Trophoblast cell (in vitro differentiated cells and primary cell): ENCODE measurements at places on chromosomes 7 and 10.

DNA sequence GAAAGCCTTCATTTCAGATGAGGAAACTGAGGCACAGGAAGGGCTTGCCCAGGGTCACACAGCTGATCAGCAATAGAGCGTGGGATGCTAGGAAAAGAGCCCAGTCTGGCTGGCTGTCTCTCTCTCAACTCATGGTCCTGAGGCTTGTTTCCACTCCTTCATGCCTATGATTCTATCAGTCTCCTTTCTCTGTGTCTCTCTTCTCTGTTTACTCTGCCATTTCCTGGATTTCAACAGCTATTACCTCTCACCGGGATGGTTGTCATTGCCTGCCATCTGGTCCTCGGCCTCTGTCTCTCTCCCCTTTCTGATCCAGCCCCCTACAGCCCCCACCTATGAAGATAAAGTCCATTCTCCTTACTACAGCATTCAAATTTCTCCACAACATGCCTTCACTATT, 93.3 kb upstream of the AGBL3 start:
- DNase-seq = no peak

DNA sequence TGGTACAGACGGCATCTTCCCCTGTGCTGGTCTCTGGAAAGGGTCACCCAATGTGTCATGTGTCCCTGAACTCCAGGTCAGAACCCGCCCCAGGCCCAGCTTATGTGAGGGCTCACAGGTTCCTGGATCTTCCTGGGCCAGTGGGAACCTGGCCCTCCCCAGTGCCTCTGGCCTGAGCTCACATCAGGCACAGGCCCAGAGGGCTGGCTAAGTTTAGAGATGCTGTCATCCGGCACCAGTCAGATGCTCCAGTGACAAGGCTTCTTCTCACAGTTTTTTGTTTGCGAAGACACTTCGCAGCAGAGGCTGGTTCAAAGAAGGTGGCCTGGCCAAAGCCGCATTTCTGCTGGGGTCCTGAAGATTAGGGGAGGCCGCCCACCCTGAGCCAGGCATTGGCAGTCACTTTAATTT, 11.8 kb downstream of the CAMK2B start:
- DNase-seq = no peak

GRCh38 chr7:41187322-41187721, 515.6 kb downstream of the INHBA start:
- peak; percentile 87 for DNase-seq

- DNase-seq = no peak
These were observed 351.4 kb downstream of the ABCA13 start for GRCh38 chr7:48522692-48523091.

GRCh38 chr10:102850025-102850518, 4.0 kb upstream of the BORCS7 start:
- DNase-seq = peak; percentile 42

DNA sequence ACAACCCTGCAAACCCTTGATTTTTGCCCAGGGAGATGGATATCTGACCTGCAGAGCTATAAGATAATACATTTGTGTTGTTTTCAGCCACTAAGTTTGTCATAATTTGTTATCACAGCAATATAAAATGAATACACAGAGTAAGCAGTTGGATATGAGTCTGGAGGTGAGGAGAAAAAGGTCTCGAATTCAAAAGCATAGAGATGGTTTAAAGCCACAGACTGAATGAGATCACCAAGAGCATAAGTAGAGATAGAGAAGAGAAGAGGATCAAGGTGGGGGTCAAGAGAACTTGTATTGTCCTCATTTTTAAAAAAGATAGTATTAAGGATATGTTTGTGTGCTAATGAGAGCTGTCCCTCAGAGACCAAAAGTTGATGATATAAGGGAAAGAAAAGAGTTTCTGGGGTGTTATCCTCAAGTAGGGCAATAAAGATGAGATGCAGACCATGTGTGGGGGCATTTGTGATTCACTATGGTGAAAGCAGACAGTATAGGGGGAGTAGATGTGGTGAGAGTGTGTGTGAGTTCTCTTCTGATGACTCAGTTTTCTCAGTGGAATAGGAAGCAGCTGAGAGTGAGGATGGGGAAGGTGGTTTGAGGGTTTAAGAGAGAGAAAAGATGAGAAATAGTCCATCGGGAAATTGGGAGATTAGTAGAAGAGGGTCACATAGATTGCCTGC, 25.8 kb upstream of the PCGF5 start:
- DNase-seq = no peak

DNA sequence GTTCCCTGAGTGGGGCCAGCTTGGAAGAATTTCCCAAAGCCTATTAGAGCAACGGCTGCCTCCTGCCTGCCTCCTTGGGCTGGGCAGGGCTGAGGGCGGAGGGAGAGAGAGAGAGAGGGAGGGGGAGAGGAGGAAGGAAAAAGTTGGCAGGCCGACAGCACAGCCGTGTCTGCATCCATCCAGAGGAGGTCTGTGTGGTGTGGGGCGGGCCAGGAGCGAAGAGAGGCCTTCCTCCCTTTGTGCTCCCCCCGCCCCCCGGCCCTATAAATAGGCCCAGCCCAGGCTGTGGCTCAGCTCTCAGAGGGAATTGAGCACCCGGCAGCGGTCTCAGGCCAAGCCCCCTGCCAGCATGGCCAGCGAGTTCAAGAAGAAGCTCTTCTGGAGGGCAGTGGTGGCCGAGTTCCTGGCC, at the start of gene AQP1:
AQP1 (plus strand) TSS at position 293 of the 409 bp plus-strand sequence; CDS start at position 350, 57 bp downstream.
- no peak for DNase-seq

GRCh38 chr10:99531696-99532593, 797 bp upstream of the NKX2-3 start:
- DNase-seq = no peak

DNA sequence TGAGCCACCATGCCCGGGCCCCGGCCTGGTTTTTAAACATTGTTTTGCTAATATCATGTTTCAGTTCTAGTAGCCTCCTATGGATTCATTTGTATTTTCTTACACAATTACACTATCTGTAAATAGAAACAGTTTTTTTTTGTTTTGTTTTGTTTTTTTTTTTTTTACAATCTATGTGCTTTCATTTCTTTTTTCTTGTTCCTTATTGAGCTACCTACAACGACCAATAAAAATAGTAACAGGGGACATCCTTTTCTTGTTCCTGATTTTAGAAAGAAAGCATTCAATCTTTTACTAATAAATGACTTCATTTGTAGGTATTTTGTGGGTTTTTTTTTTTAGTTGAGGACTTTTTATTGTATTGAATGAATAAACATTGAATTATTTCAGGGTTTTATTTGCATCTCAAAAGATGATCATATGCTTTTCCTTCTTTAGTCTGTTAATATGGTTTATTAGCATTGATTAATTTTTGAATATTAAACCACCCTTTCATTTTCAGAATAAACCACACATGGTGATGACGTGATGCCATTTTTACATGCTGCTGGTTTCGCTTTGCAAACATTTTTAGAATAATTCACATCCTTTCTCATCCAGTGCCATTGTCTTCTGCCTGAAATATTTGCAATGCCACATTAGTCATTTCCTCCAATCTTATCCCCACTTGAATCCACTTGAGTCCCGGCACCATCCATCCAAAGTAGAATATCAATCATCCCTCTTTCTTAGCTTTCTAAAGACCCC, 18.1 kb upstream of the AKR1E2 start:
- DNase-seq = peak; percentile 48

DNA sequence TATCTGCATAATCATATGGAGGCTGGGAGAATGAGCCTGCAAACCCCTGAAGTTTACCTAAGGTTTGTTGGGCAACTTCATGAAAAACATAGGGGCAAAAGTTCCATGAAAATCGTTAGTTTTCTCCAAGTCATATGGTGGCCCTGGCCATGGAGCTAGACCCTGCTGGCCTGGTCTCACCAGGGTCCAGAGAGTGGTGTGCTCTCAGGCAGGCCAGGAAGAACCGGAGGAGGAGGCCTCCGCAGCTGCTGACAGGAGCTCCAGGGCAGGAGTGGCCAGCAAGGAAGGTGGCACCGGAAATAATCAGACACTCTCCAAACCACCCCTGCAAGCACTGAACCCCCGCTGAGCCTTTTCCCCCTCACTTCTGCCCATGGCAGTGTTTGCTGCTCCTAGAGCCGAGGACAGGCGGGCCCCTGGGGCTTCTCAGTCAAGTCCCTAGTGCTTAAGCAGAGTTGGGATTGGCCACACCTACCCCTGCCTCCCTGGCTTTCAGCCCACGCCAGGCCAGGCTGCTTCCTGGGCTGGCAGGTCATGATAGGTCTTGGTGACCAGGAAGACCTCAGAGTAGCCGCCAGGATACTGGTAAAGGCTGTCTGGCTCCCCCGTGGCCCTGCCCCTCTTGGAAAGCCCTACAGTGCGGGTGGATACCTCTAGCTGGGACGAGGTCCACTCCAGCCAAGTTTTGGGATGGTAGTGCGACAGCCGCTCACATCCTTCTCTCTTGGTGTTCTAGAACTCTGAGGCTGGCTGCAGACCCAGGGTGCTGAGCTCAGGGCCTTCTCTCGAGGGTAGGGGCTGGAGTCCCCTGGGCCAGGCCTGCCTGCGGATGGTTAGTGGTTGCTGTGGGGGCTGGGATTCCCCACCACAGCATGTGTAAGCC, 242.8 kb downstream of the MGMT start:
- DNase-seq = no peak

DNA sequence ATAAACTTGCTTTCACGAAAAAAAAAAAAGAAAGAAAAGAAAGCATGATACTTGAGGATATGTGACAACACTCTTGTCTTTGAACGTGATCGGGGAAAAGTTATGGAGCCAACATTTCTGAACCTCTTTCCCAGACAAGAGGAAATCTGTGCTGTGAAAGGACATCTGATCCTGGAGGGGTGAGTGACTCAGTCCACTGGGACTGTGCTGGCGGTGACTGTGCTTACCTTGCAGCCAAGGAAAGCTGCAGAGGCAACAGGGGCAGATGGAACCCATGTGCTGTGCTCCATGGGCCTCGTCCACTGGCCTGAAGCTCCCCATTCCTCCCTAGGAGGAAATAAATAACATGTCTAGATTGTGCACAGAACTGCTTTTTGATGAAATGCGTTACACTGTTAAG, 116.5 kb upstream of the RAB11FIP2 start:
- DNase-seq = no peak

DNA sequence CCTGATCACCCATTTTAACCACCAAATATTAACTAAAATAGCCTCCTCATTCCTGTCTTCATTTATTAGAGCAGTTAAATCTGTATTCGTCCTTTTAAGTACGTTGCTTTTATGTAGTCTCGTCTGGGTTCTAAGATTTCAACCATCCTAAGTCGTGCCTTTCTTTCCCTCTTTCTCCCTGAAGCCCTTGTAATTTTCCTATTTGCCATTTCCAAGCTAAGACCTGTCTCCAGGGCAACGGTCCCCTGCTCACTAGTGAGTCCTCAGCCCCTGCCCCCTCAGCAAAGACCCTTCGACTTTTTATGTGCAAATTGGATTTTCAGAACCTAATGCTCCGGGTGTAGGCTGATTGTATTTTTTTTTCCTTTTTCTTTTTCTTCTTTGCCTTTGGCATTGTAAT, 16.1 kb upstream of the MEST start:
- DNase-seq = no peak

DNA sequence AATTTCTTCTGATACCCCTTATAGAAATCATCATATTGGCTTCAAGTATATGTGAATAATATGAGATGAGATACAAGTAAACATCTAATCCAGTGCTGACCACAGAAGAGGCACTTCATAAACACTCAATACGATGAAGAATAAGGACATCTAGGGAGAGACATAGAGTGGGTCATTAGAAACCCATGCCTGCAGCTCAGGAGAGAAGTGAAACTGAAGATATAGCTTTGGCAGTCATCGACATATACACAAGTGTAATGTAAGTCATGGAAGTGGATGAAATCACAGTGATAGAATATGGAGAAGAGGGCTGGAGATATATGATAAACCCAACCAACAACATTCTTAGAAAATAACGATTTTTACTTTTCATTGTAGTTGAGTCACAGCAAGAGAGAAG, 665.0 kb downstream of the PARD3 start:
- DNase-seq = no peak

DNA sequence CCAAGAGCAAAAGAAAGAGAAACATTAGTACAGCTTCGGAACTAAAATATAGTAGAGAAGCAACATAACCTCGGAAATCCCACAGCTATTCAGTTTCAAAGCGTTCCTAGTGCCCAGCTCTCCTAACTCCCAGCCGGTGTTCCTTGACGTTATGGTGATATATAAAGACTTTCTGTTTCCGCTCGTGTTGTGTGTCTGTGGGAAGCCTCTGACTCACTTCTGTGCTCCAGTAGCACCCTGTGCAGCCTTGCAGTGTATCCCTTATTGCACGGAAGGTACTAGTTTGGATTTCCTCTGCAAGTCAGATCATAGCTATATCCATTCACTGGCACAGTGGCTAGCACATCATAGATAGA, 535 bp downstream of the ASAH2B start:
- DNase-seq = peak; percentile 29

- DNase-seq = no peak
These were observed 61.7 kb downstream of the DAGLB start for GRCh38 chr7:6385909-6386560.

- peak; percentile 56 for DNase-seq
These were observed 58.5 kb upstream of the SORCS3 start for GRCh38 chr10:104582602-104582951.

DNA sequence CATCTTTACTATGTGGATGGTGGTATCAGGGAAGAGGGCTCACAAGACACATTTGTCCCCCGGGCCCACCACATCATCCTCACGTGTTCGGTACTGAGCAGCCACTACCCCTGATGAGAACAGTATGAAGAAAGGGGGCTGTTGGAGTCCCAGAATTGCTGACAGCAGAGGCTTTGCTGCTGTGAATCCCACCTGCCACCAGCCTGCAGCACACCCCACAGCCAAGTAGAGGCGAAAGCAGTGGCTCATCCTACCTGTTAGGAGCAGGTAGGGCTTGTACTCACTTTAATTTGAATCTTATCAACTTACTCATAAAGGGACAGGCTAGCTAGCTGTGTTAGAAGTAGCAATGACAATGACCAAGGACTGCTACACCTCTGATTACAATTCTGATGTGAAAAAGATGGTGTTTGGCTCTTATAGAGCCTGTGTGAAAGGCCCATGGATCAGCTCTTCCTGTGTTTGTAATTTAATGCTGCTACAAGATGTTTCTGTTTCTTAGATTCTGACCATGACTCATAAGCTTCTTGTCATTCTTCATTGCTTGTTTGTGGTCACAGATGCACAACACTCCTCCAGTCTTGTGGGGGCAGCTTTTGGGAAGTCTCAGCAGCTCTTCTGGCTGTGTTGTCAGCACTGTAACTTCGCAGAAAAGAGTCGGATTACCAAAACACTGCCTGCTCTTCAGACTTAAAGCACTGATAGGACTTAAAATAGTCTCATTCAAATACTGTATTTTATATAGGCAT, 9.1 kb upstream of the CSGALNACT2 start:
- no peak for DNase-seq

GRCh38 chr10:22649994-22650393, 64.4 kb downstream of the PIP4K2A start:
- no peak for DNase-seq
